ENCODE measurements at places on chromosomes 5 and 9.

GRCh38 chr5:86896916-86897315, 279.2 kb downstream of the COX7C start:
- DNase-seq: no peak

GRCh38 chr5:4114452-4114851, 518.8 kb downstream of the IRX1 start:
- DNase-seq: no peak

GRCh38 chr5:62341783-62342475, 35.9 kb downstream of the KIF2A start:
- peak; percentile 29 for DNase-seq

- DNase-seq: no peak
These were observed 138.6 kb upstream of the NFIB start for GRCh38 chr9:14452539-14452938.

DNA sequence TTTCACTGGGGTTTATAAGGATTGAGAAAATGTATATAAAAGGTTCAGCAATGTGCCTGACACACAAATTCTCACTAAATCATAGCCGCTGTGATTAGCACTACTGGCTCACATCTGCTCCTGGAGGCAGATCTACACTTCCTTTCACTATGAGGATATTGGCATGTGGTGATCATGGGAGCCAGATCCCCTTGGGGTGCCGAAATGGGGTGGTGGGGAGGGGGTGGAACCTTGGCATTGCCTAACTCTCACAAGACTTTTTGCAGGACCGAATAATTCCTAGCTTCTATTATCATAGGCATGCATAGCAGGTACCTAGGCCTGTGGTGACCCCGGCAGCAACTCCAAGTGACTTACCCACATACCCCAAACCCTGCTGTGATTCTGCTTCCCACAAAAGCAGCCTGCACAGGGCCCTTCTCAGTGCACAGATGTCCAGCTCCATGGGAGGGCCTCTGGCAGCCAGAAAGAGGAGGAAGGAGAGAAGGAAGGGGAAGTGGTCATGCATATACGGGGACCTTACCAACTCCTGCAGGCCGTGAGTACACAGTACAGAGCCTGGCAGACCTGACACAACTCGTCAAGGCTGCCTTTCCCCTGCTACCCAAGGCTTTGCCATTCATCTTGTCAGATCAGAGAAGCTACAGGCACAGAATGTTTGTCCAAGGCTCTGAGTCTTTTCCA, 61.3 kb upstream of the IQGAP2 start:
- DNase-seq: no peak

- DNase-seq: no peak
These were observed 1336.1 kb upstream of the CDH9 start for GRCh38 chr5:28374492-28374967.

DNA sequence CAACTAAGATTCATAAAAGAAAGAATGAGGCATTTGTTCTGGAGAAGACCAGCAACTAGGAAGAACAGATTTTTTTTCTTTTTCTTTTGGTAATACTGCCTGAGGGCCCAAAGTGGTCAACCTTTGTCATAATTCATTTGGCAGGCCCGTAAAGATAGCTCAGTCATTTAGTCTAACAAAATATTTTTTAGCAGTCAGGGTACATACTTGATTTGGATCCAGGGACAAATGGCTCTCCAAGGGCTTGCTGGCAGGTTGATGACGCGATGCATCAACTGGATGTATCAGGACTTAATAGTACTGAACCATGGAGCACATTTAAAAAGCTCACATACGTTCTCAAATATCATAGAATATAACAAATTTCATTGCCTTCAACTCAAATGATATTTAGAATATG, 203.4 kb upstream of the ZNF608 start:
- no peak for DNase-seq

- no peak for DNase-seq
These were observed 33.4 kb upstream of the UNC5A start for GRCh38 chr5:176776916-176777315.

DNA sequence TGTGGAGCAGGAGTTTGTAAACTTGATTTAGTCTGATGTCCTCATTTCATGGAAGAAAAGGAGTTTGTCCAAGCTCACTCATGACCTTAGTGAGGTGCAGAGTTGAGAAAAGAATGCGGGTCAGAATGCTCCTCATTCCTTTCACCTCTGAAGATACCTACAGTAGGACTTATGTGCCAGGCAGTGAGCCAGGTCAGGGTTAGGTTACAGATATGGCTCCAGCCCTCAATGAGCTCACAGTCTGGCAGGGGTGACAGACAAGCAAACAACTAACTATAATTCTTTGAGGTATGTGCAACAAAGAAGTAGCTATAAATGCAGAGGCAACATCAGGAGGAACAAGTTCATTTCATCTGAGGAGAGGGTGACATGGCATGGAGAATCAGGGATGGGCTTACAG, 102.5 kb downstream of the SPATA31D1 start:
- no peak for DNase-seq

DNA sequence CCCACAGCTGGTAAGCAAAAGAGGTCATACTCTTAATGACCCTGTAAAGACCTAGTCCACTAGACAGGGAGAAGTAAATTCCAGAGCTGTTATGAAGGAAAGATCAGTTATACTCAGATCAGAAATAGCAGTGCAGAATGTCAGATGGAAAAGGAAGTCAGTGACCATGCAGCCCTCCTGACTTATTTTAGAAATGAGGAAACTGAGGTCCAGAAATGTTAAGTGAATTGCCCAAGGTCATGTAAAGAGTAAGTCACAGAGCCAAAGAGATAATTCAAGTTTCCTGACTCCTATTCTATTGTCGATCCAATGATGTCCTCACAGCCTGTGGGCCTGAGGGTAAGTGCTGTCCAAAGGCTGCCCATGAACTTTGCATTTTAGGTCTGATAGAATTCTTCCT, 214.9 kb upstream of the IL12B start:
- DNase-seq: no peak

- no peak for DNase-seq
These were observed 588.0 kb downstream of the PRELID2 start for GRCh38 chr5:145246961-145247744.

DNA sequence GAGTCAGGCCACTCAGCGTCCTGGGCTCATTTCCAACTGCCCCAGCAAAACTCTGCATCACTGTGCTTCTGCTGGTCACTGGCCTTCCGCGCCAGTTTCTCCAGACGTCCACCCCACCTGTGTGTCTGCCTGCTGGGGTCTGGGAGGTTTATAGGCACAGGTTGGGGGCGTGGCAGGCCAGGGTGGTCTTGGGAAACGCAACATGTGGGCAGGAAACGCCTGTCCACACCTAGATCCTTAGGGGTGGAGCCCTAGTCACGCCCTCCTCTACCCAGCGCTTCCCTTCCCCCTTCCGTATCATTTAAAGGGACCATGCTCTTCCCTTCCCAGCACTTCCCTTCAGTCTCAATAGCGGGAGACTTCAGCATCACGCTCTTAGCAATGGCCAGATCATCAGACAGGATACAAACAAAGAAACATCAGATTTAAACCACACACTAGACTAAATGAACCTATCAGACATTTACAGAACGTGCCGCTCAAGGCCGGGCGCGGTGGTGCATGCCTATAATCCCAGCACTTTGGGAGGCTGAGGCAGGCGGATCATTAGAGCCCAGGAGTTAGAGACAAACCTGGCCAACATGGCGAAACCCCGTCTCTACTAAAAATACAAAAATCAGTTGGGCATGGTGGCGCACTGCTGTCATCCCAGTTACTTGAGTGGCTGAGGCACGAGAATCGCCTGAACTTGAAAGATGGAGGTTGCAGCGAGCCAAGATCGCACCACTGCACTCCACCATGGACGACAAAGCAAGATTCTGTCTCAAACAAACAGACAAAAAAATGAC, 11.8 kb upstream of the BTNL9 start:
- DNase-seq: no peak

- DNase-seq: no peak
These were observed 92.9 kb downstream of the TNC start for GRCh38 chr9:115024925-115025535.

- DNase-seq: no peak
These were observed 44.2 kb downstream of the GSN start for GRCh38 chr9:121312169-121312568.

DNA sequence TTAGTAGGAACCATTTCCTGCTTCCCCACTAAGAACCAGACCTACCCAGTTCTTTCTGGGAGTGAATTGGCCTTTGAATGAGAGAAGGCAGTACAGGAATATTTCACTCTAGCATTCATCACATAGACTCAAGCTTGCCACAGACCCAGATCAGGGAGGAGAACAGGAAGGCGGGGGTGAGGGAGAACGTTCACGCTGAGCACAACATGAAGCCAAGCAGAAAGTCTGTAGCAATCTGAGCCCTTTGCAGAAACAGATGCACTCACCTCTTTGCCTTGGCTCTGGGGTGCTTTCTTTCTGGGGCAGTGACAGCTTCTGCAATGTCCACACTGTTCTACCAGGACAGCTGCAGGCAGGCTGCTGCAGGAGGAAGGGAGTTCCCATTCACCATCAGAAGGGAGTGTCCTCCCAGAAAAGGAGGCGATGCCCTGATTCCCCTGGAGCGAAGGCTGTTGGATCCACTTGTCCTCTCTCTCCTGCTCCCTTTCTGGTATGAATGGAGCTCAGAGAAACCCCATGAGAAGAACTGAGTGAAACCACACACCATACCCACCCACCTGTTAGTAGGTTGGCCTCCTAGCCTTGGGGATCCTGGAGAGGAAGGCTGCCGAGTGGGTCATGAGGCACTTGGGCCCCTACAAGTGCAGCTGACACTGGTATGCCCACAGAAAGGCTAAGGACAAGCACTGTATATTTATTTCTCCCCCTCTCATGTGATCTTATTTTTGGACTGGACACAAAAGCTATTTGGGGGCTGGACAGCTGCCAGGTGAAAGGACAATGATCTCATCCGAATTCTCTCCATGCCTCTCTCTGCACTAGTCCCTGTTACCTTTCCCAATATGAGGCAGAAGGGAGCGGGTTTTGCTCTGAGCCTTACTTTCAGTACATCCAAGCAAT, 11.7 kb upstream of the FGF1 start:
- no peak for DNase-seq

DNA sequence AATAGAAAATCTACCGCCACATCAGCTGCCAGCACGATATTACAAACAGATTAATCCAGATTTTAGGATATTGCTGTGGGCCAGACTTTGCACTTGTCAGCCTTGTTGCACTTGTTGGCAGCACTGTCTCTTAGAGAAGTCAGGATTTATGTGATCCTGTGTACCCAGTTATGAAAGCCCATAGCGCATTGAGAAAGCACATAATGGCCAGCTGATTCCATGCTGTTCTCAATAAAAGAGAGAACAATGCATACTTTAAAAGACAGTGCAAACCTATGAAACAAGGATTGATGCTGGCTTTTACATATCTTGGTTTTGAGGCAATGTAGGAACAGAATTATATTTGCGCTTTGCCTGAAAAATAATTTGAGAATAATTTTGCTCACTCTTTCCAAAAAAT, 140.8 kb downstream of the CEP120 start:
- no peak for DNase-seq

GRCh38 chr5:75031366-75031765, 21.0 kb downstream of the GCNT4 start:
- no peak for DNase-seq

DNA sequence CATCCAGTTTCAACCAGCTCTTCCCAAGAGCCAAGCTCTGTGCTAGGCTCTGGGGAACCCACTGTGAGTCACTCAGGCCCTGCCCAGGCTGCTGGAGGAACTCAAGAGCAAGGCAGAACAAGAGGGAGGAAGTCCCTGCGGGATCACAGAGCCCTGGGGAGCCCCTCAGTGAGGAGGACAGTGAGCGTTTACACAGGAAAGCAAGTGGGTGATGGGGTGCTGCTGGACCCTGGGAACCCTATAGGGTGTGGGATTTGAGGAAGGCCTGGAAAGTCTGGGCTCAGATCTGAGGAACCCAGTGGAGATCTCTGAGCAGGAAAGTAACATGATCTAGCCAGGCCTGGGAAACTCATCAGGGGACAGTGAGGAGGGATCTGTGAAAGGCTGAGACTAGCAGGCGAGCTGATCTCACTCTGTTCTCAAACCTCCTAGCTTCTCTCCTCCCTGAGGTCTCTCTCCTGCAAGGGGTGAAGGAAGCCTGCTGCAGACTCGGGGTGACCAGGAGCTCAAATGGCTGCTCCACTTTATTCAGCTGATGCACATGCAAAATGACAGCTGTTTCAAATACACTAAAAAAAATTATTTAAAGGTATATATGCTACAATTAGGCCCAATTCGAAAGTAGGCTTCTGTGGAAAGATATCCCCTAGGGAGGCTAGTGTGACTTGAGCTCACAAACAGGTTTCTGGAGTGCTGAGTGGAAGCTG, 70.0 kb downstream of the SHB start:
- DNase-seq: no peak

DNA sequence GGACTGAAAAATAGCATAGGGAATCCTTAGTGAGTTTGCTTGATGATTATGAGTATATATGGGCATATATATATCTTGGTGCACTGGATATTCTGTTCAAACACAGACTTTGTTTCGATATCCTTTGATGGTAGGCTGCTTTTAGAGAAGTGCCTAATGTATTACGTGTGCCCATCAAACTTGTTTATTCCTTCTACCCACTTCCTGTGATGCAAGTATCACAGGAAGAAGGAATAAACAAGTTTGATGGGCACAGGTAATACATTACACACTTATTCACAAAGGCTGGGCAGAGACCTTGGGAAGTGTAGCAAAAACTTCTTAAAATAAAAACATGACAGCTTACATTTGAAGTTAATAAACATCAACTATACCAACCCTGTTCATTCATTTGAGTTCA, 364.2 kb downstream of the CHSY3 start:
- no peak for DNase-seq

DNA sequence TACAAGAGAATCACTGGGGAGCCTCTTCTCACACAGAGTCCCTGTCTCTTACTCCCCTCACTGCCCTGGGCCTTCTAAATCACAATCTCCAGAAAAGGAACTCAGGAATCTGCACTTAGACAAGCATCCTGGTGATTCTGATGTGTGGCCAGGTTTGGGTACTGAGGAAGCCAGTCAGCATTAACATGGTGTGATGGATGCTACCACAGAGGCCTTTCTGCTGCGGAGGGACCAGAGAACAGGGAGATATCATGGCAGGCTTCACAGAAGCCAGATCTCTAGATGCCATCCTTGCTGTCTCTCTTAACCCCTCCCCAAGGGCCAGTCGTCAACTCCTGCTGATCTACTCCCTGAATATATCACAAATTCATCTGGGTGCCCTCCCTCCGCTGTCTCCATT, 1.6 kb downstream of the ANKS6 start:
- no peak for DNase-seq

GRCh38 chr9:8924562-8924961, 1125.0 kb upstream of the DMAC1 start:
- no peak for DNase-seq

GRCh38 chr5:172868436-172868923, 34.4 kb downstream of the ERGIC1 start:
- no peak for DNase-seq

- DNase-seq: no peak
These were observed 33.7 kb downstream of the ABITRAM start for GRCh38 chr9:108967916-108968315.

- DNase-seq: no peak
These were observed 17.7 kb downstream of the NINJ1 start for GRCh38 chr9:93116072-93116961.

- no peak for DNase-seq
These were observed 136.9 kb upstream of the EGFLAM start for GRCh38 chr5:38121420-38121819.

GRCh38 chr5:129971714-129972113, 67.4 kb downstream of the CHSY3 start:
- DNase-seq: no peak

- no peak for DNase-seq
These were observed 57.4 kb upstream of the PRSS3 start for GRCh38 chr9:33737811-33738606.

GRCh38 chr5:10364186-10364689, 10.7 kb downstream of the MARCHF6 start:
- DNase-seq: peak; percentile 44

Measured in CD4-positive, alpha-beta T cell treated with Interleukin-17A for 1 hour (primary cell).